ENCODE measurements at places on chromosomes 5 and 9. TPM values are rescaled to one million over a fixed set of nuclear protein-coding genes. Genes with fewer than 3 reads are reported as not detected.

The HSD17B3 gene
- total RNA-seq, result not detected

The FABP6 gene
- not detected for total RNA-seq

The KIF4B gene
- total RNA-seq, result 0.26 TPM

The SMC2 gene
- total RNA-seq, result 8.7 TPM

The ORM2 gene
- total RNA-seq, result not detected

The LTC4S gene
- 0.39 TPM for total RNA-seq

Data from dermis microvascular lymphatic vessel endothelial cell (primary cell).